Stimulated activated CD8-positive, alpha-beta memory T cell treated with anti-CD3 and anti-CD28 coated beads, Interleukin-7, amount 100 ng/mL, for 24 hours (primary cell): ENCODE measurements at places on chromosomes 7 and 10.

DNA sequence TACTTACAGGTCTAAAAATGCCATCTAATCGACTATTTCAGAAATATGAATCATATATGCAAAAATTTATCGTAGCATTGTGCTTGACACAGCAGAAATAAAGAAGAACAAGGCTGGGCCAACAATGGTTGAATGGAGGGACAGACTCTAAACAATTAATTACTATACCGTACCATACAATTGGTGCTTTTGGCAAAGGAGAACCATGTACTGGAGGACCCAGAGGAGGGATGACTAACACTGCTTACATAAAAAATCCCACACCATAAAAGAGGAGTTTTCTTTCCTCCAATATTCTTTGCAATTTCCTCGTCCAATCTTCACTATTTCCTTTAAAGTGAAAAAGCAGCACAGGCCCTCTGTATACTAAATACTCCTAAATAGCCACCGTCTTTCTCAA lies 94.1 kb downstream of the SGMS1 start:
- DNase-seq: no peak

- no peak for DNase-seq
Measured at GRCh38 chr7:155109121-155109520, 39.0 kb downstream of the HTR5A start.

- DNase-seq: no peak
Measured at GRCh38 chr7:134643131-134643530, 3.5 kb upstream of the BPGM start.

DNA sequence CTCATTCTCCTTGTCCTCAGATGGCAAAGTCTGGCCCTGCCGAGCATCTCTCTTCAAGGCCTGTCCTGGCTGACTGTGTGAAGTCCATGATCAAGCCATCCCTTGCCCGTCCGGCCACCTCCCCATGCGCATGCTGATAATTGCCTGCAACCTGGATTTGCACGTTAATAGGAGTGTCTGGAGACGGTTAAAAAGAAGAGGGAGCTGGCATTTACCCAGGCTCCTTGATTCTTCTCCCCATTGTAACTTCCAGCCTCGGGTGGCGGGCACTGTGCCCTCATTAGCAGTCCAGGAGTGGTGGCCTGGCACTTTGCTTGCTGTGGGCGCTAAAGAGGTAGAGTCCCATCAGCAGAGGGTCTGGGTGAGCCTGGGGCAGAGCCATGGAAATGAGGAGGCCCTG lies 157.4 kb downstream of the C10orf105 start:
- DNase-seq: no peak

- DNase-seq: no peak
Measured at GRCh38 chr7:153858355-153858754, 193.8 kb upstream of the DPP6 start.

DNA sequence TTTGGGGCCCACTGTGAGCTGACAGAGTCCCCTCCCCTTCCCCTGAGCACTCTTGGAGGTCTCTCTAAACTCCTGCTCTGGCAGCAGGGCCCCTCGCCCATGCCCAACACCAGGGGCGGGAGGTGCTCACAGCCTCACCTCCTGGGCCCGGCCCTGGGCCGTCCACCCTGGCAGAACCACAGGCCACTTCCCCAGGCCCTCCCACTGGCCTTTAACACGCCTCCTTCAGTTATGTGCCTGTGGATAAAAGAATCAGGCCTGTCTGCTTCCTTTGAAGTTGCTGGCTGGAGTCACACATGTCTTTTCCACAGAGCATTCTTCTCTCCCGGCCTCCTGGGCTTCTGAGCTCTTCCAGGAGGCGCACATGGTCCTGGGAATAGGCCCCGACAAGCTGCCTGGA lies 10.2 kb downstream of the MYL10 start:
- no peak for DNase-seq

DNA sequence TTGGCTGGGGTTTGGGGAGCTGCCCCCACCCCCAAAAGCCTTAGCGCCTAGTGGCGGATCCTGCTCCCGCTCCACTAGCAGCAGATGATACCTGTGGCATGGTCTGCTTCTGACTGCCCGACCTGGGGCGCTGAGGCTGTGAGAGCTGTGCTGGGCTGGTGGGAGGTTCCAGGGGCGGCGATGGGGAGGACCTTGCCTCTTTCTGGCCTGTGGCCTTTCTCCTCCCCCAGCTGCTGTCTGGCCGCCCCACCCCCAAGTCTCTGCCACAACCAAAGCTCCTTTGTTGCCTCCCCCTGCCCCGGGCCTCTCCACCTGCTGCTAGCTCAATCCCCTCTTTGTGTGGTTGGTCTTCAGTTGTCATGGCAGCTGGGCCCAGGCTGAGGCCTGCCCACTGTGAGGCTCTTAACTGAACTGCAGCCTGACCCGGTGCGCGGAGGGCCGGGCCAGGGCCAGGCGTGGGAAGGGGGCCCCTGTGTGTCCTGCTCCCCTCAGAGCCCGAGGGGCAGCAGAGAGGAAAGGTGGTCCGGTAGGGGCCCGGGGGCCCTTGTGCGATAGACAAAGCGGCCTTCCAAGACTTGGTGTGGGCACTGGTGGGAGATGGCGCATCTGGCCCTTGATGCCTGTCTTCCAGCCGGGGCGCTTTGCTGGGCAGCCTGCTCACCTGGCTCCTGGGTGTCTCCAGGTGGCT lies 4.7 kb downstream of the ZNF775 start:
- DNase-seq: no peak

GRCh38 chr10:77533887-77534278 lies 103.7 kb downstream of the KCNMA1 start:
- no peak for DNase-seq

DNA sequence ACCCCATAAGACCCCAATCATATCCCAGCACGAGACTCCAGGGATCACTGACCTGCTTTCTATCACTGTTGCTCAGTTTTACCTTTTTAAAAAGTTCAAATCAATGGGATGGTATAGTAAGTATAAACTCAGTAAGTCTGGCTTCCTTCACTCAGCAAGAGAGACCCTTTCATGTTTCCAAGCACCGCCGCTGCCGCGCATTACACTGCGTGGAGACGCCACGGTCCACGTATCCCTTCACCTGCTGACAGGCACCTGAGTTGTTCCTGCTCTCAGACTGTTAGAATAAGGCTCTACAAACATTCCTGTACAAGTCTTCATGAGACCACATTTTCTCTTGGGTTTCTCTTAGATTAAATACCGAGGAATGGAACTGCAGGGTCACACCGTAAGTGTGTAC lies 28.3 kb downstream of the MAD1L1 start:
- no peak for DNase-seq

- DNase-seq: no peak
Measured at GRCh38 chr10:96298362-96298761, 5.9 kb upstream of the DNTT start.

- no peak for DNase-seq
Measured at GRCh38 chr7:22594020-22594419, 94.0 kb upstream of the STEAP1B start.
